ENCODE measurements at places on chromosomes 11 and 22.

GRCh38 chr11:131595797-131596196 is 225.4 kb downstream of the NTM start:
- no peak for DNase-seq

DNA sequence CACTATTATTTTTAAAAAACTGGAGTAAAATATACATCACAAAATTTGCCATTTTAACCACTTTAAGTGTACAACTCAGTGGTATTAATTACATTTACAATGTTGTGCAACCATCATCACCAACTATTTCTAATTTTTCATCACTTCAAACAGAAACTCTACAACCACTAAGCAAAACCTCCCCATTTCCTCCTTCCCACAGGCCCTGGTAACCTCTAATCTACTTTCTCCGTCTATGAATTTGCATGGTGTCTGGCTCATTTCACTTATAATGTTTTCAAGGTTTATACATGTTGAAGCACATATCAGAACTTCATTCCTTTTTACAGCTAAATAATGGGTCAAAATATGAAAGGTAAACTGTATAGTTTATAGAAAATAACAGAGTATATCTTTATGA is 24.4 kb downstream of the DDI1 start:
- DNase-seq, result no peak

GRCh38 chr11:41309111-41309522 is 150.3 kb downstream of the LRRC4C start:
- DNase-seq, result no peak

DNA sequence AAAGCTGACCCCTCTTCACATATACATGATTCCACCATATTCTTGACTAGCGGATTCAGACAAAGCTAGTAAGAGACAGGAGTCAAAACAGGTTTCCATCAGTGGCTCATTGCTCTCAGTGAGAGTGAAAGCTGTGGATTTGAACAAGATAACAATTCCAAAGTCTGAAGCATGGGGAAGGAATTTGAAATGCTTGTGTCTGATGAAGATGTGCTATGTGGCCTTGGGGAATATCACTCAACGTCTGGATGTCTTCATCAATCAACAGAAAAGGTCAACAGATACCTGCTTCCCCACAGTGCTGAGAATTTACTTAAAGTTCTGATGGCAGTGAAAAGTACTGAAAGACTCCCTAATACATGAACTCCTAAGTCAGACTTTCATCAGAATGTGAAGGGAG is 46.9 kb upstream of the SESN3 start:
- no peak for DNase-seq

- DNase-seq, result no peak
Observed at GRCh38 chr11:8792710-8793109, 110.1 kb downstream of the RPL27A start.

GRCh38 chr11:57974848-57975601 is 48.7 kb upstream of the OR9Q1 start:
- no peak for DNase-seq

DNA sequence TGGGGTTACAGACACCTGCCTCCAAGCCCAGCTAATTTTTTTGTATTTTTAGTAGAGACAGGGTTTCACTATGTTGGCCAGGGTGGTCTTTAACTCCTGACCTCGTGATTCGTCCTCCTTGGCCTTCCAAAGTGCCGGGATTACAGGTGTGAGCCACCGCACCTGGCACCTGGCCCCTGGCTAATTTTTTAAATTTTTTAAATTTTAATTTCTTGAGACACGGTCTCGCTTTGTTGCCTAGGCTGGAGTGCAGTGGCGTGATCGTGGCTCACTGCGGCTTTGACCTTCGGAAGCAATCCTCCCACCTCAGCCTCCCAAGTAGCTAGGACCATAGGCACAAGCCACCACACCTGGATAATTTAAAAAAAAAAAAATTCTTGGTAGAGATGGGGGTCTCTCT is 14.6 kb downstream of the PPP6R2 start:
- DNase-seq, result no peak

GRCh38 chr11:121236115-121237001 is 56.2 kb upstream of the SC5D start:
- no peak for DNase-seq

DNA sequence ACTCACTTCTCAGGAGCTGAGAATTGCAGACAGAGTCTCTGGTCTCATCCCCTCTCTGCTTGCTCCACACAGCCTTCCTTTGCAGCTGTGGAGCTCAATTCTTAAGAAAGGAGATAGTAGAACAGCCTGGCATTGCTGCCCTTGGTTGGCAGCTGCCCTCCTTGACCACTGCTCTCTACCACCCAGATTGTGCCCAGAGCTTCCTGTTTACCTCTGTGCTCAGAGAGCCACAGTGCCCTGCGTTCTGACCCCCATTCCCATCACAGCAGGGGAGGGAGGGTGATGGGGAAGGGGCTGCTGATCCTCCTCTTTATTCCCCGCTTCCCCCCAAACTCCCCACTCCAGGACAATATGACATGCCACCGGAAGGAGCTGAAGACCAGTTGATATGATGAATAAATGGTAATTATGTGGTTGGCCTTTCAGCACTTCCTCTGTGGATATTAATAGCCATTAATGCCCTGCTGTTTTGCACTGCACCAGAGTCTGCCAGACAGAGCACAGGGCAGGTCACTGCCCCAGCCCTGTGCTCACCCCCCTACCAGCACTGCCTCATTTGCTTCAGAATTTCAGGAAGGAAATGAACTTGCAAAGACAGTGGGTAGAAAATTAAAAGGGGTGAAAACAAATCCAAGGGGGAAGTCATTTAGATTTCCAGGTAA is 426.8 kb upstream of the CADM1 start:
- DNase-seq, result no peak

DNA sequence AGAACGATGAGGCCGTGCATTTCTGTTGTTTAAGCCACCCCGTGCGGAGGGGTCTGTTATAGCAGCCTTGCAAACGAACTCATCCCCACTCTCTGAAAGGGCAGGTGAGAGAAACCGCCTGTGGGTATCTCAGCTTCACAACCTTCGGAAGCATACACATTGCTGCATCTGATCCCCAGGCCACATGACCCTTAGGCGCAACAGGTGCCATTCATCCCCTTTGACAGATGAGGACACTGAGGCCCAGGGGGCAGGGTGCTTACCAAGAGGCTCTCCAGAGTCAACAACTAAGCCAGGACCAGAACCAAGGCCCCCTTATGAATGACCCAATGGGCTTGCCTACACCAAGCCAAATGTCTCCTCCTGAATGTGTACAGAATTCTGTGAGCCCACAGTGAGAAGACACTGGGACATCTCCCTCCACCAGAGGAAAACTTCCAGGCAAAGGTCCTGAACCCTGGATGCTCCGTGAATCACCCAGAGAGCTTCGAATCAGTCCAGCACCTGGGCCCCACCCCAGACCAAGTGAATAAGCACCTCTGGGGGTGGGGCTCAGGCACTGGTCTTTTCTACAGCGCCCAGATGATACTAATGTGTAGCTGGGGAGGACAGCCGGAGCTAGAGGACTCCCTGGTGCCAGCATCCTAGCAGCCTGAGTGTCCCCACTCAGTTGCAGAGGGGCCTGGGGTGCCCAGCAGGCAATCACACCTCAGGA is 83.2 kb downstream of the BUD13 start:
- DNase-seq, result no peak

GRCh38 chr22:28978863-28979796 is 82.5 kb downstream of the C22orf31 start:
- DNase-seq, result no peak

- DNase-seq, result no peak
Observed at GRCh38 chr22:44972363-44973083, 37.3 kb downstream of the PHF21B start.

- DNase-seq, result no peak
Observed at GRCh38 chr11:128284634-128285033, 302.7 kb downstream of the ETS1 start.

GRCh38 chr11:18010121-18010670 is 2.7 kb downstream of the SERGEF start:
- DNase-seq, result no peak

DNA sequence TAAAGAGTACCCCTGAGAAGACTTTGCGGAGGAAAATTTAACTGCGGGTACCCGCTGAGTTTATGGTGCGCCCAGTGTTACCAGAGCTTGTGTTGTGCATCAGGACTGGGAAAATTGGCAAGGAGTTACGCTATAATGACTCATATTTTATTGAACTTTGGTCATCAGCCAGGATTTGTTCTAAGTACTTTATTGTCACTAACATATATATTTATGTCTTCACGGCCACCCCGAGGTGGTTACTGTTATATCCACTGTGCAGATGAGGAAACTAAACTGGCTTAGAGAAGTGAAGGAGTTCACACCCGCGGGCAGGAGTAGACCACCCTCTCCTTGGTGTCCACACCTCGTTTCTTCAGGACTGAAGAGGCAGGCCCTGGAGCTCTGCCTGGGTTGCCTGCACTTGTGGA is 667 bp downstream of the ACCS start:
- peak; percentile 10 for DNase-seq

DNA sequence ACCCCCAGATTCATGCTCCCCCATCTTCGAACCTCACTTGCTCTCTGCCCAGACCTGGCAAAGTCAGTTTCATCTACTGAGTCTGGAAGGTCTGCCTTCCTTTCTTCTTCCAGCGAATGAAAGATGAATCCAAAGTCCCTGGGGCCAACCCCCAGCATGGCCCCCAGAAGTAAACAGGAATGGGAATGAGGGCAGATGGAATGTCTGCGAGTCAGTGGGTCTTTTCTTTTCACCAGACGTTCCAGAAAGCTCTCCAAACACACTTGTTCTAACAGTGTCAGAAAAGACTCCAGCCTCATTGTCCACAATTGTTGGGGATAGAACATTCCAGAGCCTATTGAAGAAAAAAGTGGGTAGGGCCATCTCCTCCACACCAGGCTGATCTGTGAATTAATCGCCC is 28.6 kb downstream of the RIBC2 start:
- no peak for DNase-seq

DNA sequence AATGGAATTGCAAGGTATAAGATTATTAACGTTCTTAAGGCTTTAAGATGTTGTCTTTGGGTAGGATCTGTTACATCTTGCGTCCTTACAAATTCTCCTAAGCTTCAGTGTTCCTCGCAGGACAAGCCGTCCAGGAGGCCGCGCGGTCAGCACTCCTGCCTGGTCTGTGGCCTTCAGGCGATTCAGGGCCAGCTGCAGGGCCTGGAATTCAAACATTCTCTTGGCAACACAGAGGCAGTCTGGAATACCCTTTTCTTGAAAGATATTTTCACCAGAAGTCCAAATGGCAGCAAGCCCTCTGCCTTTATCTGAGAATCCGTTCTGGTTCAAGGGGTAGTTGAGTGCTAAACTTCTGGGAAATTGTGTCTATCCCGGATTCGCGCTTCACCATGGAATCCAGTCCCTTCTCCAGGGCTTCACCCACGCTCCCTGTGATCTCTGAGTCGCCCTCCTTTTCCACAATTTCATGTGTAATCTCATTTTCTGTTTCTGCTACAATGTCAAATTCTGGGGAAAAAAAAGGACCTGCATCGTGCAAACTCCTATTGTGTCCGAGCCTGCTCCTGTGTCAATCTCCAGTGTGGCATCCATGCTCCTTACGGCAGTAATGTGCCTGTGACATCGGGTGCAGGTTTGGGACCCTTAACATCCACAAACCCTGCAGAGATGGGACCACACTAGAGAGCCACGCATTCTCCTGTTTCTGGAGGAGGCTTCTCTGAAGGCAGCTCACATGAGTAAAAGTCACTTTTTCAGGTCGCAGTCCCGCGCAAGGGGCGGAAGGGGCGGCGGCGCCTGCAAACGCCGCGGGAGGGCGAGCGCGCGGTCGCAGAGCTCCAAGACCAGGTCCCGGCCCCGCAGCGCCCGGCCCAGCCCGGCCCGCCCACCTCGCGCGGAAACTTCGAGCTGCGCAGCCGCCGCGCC is 25.4 kb upstream of the SORL1 start:
- no peak for DNase-seq

- DNase-seq, result no peak
Observed at GRCh38 chr22:35411102-35411501, 11.2 kb downstream of the MCM5 start.

DNA sequence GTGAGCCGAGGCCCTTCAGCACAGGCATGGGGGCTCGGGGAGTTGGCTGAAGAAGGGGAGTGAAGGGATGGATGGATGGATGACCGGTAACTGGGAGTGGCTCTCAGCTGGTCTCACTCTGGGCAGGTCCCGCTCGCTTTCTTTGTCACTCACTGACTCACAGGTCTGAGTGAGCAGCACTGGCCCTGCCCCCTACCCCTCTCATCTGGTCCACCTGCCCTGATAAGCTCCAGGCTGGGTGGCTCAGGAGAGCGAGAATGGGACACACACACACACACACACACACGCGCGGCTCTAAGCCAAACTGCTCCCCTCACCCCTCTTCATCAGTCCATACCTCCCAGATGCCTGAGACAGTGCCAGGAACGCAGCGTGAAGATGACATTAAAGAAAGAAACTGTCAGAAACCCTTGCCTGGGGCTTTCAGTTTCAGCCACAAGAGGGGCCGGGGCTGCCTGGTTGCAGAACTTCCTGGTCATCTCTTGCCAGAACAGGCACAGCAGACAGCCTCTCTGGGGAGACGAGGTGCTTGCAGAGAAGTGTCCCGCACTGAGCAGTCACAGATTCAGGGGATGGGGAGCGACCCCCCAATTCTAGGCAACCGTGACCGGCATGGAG is 16.5 kb upstream of the SHISAL1 start:
- DNase-seq, result no peak

DNA sequence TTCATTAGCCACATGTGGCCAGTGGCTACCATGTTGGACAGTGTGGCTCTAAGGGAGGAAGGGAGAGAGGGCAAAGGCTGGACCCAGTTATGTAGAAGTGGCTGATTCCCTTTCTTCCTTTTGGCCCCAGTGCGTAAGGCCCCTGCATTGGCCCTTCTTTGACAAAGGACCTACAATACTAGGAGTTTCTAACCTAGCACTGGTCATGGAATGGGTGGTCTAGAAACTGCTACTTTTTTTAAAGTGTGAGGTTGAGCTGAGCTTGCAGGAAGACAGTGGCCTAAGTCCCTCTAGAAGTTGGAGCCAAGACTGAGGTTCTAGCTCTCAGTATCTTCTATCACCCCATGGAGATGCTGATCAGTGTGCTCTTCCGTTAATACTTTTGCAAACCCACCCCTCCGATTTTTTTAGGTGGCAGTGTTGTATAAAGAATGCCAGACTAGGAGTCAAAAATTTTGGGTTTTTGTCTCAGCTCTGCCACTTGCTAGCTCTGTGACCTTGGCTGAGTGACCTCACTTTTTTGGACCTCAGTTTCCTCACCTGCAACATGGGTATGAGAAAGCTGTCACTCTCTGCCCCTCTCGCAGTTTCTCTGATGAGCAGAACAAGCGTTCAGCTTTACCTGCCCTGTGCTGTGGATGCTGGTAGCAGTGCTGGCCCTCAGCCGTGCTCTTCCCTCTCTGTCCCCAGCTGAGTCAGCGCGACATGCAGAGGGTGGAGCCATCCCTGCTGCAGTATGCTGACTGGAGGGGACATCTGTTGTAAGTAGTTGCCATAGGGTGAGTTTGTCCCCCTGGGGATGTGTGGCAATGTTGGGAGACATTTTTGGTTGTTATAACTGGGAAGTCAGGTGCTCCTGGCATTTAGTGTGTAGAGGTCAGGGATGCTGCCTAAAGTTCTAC is 6.9 kb downstream of the ACCS start:
- DNase-seq, result no peak
